Psoas muscle (tissue), 8 donors: ENCODE measurements at places on chromosomes 3 and 15.
A peak's percentile ranks its signal among the peaks of the same experiment; 100 is the strongest.

GRCh38 chr3:13123013-13123654 is 49.9 kb upstream of the IQSEC1 start:
- no peak overlapping the region for H3K27ac ChIP-seq
- no peak for DNase-seq
- H3K4me3 ChIP-seq, result no peak overlapping the region
- H3K27me3 ChIP-seq, result no peaks in the 10 kb centered on the region

- peak; percentile 34 for DNase-seq
- H3K27ac ChIP-seq, result no peak overlapping the region
- H3K36me3 ChIP-seq, result no peaks in the 10 kb centered on the region
Observed at GRCh38 chr3:28575100-28575745, 226.6 kb upstream of the AZI2 start.

DNA sequence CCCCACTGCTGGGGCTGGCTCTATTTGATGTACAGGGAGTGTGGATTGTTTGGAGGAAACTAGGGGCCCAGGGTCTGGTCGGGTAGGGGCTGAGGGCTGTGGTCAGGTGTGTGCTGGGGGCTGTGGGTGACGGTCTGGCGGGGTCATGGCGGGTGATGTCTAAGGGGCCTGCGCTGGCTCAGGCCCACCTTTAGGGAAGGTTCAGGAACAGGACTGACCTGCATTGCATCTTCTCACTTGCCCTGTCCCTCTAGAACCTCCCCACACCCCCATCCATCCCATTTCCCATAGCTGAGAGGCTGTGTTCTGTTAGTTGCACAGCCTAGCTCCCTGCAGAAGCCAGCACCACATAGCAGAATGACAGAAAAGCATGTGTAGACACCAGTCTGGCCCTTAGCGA is 39.1 kb downstream of the SCN5A start:
- no peaks in the 10 kb centered on the region for H3K4me1 ChIP-seq
- peak; percentile 12 for DNase-seq
- no peak overlapping the region for H3K4me3 ChIP-seq

DNA sequence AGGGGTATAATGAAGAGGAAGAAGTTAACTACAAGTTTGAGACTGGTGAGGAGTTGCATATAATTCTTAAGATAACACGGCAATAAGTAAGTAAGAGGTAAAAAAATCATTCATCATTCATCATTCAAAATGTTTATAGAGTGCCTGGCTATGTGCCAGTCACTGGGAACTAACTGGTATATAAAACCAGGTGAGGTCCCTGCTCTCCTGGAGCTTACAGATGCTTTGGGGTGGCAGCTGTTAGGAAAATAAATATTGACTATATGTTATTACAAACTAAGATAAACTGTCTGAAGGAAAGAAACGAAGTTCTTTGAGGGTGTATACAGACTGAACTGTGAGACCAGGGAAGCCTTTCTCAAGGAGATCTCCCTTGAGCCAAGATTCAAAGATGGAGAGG is 2.9 kb downstream of the CASR start:
- no peaks in the 10 kb centered on the region for H3K36me3 ChIP-seq
- no peak overlapping the region for H3K27ac ChIP-seq
- no peak for DNase-seq
- peaks cover 3% of the 10 kb centered on the region for H3K4me1 ChIP-seq

GRCh38 chr3:71680603-71681002 is 44.6 kb downstream of the EIF4E3 start:
- no peak overlapping the region for H3K4me3 ChIP-seq
- no peaks in the 10 kb centered on the region for H3K27me3 ChIP-seq
- DNase-seq, result no peak
- peaks cover 20% of the 10 kb centered on the region for H3K36me3 ChIP-seq
- no peak overlapping the region for H3K27ac ChIP-seq
- no peaks in the 10 kb centered on the region for H3K4me1 ChIP-seq

GRCh38 chr3:46717447-46718231 is at the start of gene PRSS50:
Gene PRSS50, minus strand, starts transcription at chr3:46717869. Its CDS starts 45 bp downstream, at chr3:46717824.
- H3K4me3 ChIP-seq, result no peak within 1 kb of the TSS
- no peaks in the 10 kb centered on the region for H3K4me1 ChIP-seq
- DNase-seq, result peak; percentile 47
- peaks cover 3% of the 10 kb centered on the region for H3K27me3 ChIP-seq
- H3K27ac ChIP-seq, result no peak within 1 kb of the TSS

GRCh38 chr15:50166216-50166615 is 15.8 kb upstream of the SLC27A2 start:
- H3K4me1 ChIP-seq, result no peaks in the 10 kb centered on the region
- no peak for DNase-seq
- no peaks in the 10 kb centered on the region for H3K36me3 ChIP-seq
- no peak overlapping the region for H3K27ac ChIP-seq

DNA sequence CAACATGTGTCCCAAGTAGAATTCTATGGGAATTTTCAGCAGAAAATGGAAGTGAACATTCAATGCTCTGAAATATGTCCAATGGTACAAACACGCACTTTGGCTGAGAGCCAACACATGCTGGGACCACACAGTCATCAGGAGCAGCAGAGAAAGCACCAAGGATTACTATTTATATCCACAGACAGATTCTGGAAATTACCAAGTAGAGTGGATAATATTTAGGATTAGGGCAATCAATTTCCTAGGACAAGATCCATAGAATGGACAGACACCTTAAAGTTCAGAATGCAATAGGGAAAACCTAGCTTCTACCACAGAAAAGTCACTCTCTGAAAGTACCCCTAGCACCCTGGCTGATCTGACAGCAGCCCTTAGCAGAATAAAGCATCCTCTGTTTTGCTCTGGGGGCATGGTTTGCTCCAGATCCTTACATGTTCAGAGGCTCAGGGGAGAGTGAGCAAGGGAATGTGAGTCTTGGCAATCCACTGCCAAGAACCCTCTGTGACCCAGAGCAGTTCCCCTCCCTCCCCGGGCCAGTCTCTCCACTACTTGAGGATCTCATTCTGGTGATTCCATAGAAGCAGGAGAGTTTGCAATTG is 206.0 kb upstream of the WNT5A start:
- DNase-seq, result no peak
- no peak overlapping the region for H3K4me3 ChIP-seq
- no peaks in the 10 kb centered on the region for H3K36me3 ChIP-seq
- no peaks in the 10 kb centered on the region for H3K27me3 ChIP-seq
- H3K27ac ChIP-seq, result no peak overlapping the region

GRCh38 chr3:36893137-36893557 is 51.7 kb downstream of the TRANK1 start:
- H3K27ac ChIP-seq, result no peak overlapping the region
- H3K4me3 ChIP-seq, result no peak overlapping the region
- H3K27me3 ChIP-seq, result no peaks in the 10 kb centered on the region
- H3K4me1 ChIP-seq, result no peaks in the 10 kb centered on the region
- DNase-seq, result no peak
- no peaks in the 10 kb centered on the region for H3K36me3 ChIP-seq

GRCh38 chr3:141108039-141108438 is 56.9 kb downstream of the SPSB4 start:
- no peak for DNase-seq
- peak overlapping the region; percentile 50 for H3K27ac ChIP-seq
- H3K36me3 ChIP-seq, result no peaks in the 10 kb centered on the region
- H3K4me3 ChIP-seq, result no peak overlapping the region
- peaks cover 21% of the 10 kb centered on the region for H3K4me1 ChIP-seq

GRCh38 chr3:42700366-42701288 is 2.0 kb downstream of the HHATL start:
- no peaks in the 10 kb centered on the region for H3K27me3 ChIP-seq
- peaks cover 10% of the 10 kb centered on the region for H3K36me3 ChIP-seq
- DNase-seq, result peak; percentile 59
- H3K4me3 ChIP-seq, result peak overlapping the region; percentile 67

DNA sequence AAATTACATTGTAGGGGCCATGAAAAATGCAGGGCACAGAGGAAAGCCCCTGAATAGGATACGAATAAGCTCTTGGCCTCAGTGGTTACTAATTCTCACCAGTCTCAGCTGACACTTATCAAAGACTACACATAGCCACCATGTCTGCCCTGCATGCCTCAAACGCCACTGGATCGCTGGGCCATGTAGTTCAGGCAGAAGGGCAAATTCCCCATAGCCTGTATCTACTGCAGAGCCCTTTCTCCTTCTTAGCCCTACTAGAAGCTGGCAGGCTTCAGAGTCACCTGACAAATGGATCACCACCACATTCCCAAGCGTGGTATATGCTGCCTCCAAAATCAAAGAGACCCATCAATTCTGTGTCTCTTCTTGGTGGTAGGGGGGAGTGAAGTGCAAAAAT is 177.4 kb downstream of the MINAR1 start:
- H3K4me3 ChIP-seq, result no peak overlapping the region
- no peak overlapping the region for H3K27ac ChIP-seq
- H3K36me3 ChIP-seq, result no peaks in the 10 kb centered on the region
- DNase-seq, result no peak
- peaks cover 24% of the 10 kb centered on the region for H3K27me3 ChIP-seq
- no peaks in the 10 kb centered on the region for H3K4me1 ChIP-seq

GRCh38 chr15:88651971-88652370 is 13.2 kb downstream of the ISG20 start:
- H3K4me1 ChIP-seq, result peaks cover 3% of the 10 kb centered on the region
- no peaks in the 10 kb centered on the region for H3K27me3 ChIP-seq
- H3K27ac ChIP-seq, result no peak overlapping the region
- no peak for DNase-seq

- H3K4me1 ChIP-seq, result no peaks in the 10 kb centered on the region
- DNase-seq, result no peak
- H3K36me3 ChIP-seq, result no peaks in the 10 kb centered on the region
- no peak overlapping the region for H3K27ac ChIP-seq
- peaks cover 23% of the 10 kb centered on the region for H3K27me3 ChIP-seq
Observed at GRCh38 chr15:37109168-37109871, 9.0 kb upstream of the MEIS2 start.

DNA sequence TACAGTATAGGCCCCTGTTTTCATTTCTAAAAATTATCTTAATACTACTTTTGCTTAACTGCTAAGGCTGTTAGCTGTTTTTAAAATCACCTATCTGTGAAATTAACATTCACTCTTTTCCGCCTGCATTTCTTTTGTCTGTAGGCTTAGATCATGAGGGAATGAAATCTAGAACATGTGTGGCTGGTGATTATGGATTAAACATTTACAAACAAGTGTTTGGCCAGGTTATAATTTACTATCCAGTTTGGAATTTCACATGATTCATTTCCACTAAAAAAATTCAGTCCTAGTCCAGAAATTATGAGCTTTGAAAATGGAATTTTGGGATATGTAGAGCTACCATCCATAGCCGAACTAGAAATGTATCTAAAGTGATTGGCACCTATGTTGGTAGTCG is 39.1 kb downstream of the GOLM2 start:
- H3K27ac ChIP-seq, result no peak overlapping the region
- no peaks in the 10 kb centered on the region for H3K4me1 ChIP-seq
- H3K36me3 ChIP-seq, result no peaks in the 10 kb centered on the region
- H3K27me3 ChIP-seq, result no peaks in the 10 kb centered on the region

DNA sequence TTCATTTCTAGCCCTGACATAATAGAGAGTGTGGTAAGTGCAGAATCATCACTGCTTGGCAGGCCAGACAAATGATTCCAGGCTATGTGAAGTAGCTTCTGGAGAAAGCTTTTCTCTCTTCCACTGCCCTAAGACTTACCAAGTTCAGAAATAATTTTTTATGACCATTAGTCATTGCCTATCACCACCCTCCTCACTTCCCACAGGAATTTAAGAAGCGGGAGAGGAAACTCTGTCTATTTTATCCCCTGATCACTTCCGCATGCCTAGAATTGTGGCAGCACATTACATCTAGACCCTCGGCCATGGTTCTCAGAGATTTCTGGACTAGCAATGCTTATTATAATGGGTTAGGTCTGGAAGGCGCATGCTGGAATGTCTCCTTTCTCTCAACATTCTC is 397.8 kb upstream of the NR2F2 start:
- H3K4me1 ChIP-seq, result no peaks in the 10 kb centered on the region
- no peaks in the 10 kb centered on the region for H3K27me3 ChIP-seq
- no peak overlapping the region for H3K27ac ChIP-seq
- no peak overlapping the region for H3K4me3 ChIP-seq
- no peaks in the 10 kb centered on the region for H3K36me3 ChIP-seq
- no peak for DNase-seq

DNA sequence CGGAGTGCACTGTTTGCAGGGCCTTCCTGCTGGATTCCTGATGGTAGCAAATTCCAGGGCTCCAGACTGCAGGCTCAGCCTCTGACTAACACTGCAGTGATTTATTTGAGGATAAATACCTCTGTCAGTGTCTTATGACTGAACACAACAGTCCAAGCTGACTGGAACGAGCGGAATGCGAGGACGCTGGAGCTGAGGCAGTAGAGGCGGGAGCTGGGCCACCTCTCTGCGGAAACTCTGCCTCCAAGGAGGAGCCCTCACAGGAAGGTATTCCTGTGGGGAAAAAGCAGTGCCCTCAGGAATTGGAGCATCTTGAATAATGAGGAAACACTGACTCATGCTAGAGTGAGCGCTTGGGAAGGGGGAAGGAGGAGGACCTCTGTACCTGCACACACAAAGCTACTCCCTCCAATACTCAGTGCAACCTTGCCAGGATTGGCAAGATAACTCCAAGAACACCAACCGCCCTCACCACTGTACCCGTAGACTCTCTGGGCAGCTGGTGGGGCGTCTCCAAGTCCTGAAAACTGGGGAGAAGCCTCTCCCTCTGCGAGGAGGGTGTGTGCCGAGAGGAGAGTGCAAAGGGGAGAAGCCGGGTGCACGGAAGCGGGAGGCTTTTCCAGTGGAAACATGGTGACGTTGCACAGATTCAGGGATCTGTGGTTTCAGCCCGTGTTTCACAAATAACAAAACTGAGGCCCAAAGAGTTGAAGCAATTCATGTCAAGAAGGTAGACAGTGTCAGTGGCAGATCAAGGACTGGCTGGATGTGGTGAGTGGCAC is 43.0 kb downstream of the VGLL4 start:
- H3K4me1 ChIP-seq, result peaks cover 52% of the 10 kb centered on the region
- DNase-seq, result peak; percentile 93
- H3K27me3 ChIP-seq, result no peaks in the 10 kb centered on the region
- no peaks in the 10 kb centered on the region for H3K36me3 ChIP-seq
- H3K4me3 ChIP-seq, result peak overlapping the region; percentile 10

GRCh38 chr3:195811756-195812155 is at the start of gene MUC4:
Gene MUC4, minus strand, starts transcription at chr3:195811929. Its CDS starts 112 bp downstream, at chr3:195811817.
- H3K4me1 ChIP-seq, result no peaks in the 10 kb centered on the region
- no peak for DNase-seq
- H3K36me3 ChIP-seq, result no peaks in the 10 kb centered on the region
- no peak within 1 kb of the TSS for H3K27ac ChIP-seq

DNA sequence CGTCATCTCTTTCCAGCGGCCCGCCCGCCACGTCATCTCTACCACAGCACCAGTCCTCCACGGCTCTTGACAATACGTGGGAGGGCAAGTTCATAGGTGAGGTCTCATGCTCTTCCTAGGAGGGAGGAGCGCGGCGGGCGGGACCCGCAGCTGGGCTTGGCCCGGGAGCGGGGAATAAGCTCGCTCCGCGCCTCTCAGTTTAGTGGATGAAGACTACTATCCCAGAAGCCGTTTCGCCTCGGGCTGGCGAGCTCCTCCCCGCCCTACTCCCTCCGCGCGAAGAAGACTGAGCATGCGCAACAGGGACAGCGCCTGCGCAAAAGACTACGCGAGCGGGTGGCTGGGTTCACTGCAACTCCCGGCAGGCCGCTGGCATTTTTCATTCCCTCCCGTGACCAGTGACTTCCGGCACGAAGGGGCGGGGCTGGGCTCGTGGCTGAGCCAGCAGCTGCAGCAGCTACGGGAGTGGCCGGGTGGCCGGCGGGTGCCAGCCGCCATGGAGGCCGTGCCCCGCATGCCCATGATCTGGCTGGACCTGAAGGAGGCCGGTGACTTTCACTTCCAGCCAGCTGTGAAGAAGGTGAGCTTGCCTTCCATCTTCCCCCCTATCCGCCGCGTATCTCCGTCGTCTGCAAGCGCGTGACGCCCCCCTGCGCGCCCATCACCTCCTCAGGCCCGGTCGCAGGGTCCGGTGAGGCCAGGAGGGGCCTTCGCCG is at the start of gene PTPN23:
TSS of gene PTPN23 (plus strand) at position 421 of the 716 bp plus-strand sequence. CDS start at position 497, 76 bp downstream.
- H3K27ac ChIP-seq, result peak within 1 kb of the TSS; percentile 100
- no peaks in the 10 kb centered on the region for H3K27me3 ChIP-seq
- peaks cover 34% of the 10 kb centered on the region for H3K4me1 ChIP-seq
- peak; percentile 99 for DNase-seq
